ENCODE measurements at places on chromosomes 3 and 15.

DNA sequence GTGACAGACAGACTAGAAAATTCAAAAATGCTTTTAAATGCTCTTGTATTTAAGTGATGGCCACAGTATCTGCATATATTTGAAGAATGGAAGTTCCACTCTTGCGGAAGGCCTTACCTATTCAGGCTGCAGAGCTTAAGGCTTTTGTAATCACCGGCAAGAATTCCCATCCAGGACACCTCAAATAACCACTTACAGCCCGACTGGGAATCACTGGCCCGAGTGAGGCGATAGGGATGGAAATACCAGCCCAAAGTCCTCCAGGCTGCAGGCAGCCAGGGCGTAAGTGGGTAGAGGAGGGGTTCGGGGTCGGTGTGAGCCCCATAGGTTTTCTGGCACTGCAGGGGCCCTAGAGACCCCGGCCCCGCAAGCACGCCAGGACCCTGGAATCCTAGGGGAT, 9.5 kb downstream of the CMTM7 start:
- no peak for DNase-seq

DNA sequence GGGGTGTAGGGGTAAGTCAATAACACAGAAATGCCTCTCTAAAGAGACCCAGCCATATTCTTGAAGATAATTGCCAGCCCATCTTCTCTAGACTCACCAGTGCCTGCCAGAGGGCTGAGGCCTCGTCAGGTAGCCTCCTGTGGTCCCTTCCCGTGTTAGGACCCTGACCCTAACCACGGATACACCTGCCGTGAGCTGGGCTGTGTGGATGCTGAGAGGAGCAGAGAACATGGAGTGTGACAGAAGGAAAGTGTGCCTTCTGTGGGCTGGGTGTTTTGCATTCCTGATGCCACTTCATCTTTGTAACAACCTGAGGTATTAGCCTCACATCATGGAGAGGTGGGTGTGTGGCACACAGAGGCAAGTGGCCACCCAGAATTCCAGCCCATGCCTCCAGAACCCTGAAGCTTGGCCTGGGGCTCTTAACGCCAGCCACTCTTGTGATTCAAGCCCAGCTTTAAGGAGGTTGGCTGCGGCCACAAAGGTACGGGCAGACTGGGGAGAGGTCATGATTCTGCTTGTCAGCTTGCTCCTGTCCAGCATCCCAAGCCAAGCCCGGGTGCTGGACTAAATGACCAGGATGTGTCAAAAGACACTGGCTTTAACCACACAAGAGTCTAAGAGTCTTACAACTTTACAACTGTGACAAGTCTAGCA, 21.1 kb upstream of the ABTB1 start:
- no peak for DNase-seq

DNA sequence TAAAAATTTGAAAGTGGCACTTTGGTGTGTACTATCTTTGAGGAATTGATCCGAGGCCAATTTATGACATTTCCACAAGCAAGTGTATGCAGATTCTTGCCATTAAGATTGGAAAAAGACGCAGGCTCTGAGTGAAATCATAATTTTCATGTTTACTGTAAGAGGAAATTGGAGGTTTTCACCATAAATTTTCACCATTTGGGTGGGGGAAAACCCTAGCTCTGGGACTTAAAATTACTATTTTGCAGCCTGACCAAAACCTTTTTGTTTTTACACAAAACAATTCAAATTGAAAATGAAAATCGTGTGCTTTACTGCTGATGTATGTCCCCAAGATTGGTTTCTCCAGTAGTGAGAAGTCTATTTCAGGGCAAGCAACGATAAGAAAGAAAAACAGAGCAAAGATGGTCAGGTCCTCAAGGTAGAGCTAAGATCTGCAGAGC, 282.6 kb downstream of the FOXP1 start:
- DNase-seq, result no peak

GRCh38 chr3:62818347-62818746, 56.9 kb downstream of the CADPS start:
- DNase-seq, result no peak

DNA sequence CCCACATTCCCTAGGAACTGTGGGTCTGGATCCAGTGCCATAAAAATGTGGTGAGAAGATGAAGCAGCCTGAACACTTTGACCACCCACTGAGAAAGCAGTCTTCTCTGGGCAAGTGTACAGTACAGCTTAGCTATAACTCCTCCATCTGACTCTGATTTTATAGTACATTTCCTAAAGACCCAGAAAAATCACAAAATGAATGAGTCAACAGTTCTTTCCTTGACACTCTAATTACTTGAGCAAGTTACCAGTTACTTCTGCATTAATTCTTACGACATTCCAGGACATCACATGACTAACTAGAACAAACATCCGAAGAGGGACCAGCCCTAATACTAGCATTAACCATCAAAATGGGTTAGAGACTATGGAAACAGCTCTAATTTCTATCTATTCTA, 148.1 kb upstream of the PEX5L start:
- DNase-seq, result peak; percentile 14

GRCh38 chr15:84572231-84572630, 28.6 kb upstream of the ZSCAN2 start:
- no peak for DNase-seq

DNA sequence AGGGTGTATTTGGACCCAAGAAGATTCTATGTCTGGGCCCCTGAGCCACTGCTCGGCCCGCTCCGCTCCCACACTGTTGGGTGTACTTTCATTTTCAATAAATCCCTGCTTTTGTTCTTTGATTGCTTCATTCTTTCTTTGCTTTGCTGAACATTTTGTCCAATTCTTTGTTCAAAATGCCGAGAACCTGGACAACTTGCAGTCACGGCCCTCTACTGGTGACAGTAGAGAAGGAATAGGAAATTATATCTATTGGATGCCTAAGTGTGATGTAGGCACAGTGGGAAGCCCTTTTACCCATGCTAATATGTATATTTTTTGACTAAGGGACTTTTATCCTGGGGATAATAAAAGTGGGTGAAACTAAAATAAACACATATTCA, 340.8 kb downstream of the LRRC3B start:
- no peak for DNase-seq

GRCh38 chr3:197367081-197367780, 68.8 kb upstream of the DLG1 start:
- no peak for DNase-seq

GRCh38 chr3:14285548-14285925, 106.9 kb downstream of the LSM3 start:
- no peak for DNase-seq

DNA sequence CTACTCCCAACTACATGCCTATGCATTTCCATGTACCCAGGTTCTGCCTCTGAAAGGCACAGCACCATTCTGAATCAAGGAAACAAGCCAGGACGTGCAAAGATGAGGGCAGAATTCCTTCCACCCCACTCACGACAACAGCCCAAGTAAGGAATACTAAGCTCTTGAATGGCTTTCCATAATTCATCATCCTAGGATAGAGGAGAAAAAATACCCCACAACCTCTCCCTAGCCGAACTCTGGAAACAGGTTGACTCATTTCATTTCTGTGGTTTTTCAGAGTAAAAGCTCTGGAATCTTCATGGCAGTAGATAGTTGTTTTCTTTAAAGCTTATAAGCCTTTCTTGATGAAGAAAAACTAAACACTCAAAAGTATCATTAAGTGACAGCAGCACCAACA, 77.8 kb downstream of the PDZRN3 start:
- peak; percentile 85 for DNase-seq

Measured in GM04504 (cell line).